ENCODE measurements at places on chromosomes 7 and 10.

GRCh38 chr10:89204621-89205185 lies 2.4 kb downstream of the CH25H start:
- no peaks in the 10 kb centered on the region for H3K4me1 ChIP-seq
- peaks cover 22% of the 10 kb centered on the region for H3K27me3 ChIP-seq
- no peak for DNase-seq
- H3K4me3 ChIP-seq: no peak overlapping the region

GRCh38 chr10:74738985-74739567 lies 87.3 kb upstream of the KAT6B start:
- peak; percentile 97 for DNase-seq
- no peaks in the 10 kb centered on the region for H3K27me3 ChIP-seq
- H3K4me1 ChIP-seq: peaks cover 32% of the 10 kb centered on the region
- no peak overlapping the region for H3K27ac ChIP-seq
- no peaks in the 10 kb centered on the region for H3K36me3 ChIP-seq

DNA sequence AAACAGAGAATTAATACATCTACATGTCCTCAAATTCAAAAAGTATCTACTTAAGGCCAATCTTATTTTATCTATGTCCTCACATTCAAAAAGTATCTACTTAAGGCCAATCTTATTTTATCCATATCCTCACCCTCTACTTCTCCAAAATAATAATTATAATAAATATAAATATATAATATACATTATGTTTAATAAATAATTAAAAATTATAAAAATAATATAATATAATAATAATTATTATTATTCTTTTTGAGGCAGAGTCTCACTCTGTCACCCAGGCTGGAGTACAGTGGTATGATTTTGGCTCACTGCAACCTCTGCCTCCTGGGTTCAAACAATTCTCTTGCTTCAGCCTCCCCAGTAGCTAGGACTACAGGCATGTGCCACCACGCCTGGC lies 784.9 kb downstream of the DNAJB9 start:
- no peaks in the 10 kb centered on the region for H3K27me3 ChIP-seq
- no peak overlapping the region for H3K27ac ChIP-seq
- H3K4me1 ChIP-seq: no peaks in the 10 kb centered on the region
- no peaks in the 10 kb centered on the region for H3K36me3 ChIP-seq
- no peak overlapping the region for H3K4me3 ChIP-seq
- no peak for DNase-seq

DNA sequence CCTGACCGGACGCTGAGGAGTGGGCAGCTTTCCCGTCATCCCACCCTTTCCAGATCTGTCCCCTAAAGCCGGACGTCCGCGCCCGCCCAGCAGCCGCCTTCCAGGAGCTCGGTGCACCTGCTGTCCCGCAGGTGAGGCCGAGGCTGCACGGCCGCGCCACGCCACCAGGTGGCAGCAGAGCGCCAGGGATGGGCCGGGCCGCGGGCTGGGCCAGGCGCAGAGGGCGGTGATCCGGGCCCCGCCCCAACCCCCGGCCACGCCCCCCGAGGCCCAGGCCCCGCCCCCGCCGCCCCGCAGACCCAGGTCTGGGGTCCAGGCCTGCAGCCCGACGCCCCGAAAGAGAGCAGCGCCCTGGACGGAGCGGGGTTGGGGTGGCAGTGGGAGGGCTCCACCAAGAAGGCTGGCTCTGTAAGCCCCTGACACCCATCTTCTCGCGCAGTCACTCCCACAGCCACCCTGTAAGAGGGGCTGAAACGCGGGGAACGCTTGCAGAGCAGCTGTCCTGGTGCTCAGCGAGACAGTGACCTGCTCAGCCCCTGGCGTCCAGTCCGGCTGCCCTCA lies 32.2 kb downstream of the FOXL3 start:
- H3K4me1 ChIP-seq: peaks cover 2% of the 10 kb centered on the region
- no peak overlapping the region for H3K4me3 ChIP-seq
- DNase-seq: peak; percentile 50
- H3K27me3 ChIP-seq: peaks cover 7% of the 10 kb centered on the region

DNA sequence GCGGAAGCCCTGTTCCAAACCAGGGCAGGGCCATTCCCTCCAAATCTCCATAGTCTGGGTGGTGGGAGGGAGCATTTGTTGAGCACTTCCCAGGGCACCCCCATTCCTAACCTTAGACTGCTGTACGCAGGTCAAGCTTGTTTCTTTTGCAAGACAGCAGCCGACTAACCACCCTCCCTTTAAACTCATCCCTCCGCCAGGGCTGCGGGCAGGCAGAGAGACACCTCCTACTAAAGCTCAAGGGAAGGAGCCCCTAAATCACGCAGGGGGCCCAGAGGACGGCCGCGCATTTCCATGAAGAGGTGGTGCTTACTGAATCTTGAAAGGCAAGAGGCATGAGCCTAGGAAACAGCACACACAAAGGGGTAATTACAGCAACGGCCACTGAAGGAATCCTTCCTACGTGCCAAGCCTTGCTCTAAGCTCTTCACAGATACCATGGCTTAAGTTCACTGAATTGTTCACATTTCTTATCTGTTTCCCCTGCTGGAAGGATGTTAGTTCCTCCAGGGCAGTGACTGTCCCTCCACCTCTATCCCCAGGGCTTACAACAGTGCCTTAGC lies 90.0 kb downstream of the PROSER2 start:
- no peak overlapping the region for H3K27ac ChIP-seq
- no peaks in the 10 kb centered on the region for H3K27me3 ChIP-seq
- DNase-seq: no peak
- no peak overlapping the region for H3K4me3 ChIP-seq
- H3K36me3 ChIP-seq: no peaks in the 10 kb centered on the region
- H3K4me1 ChIP-seq: no peaks in the 10 kb centered on the region

- H3K27me3 ChIP-seq: no peaks in the 10 kb centered on the region
- no peaks in the 10 kb centered on the region for H3K4me1 ChIP-seq
- no peak for DNase-seq
- H3K36me3 ChIP-seq: no peaks in the 10 kb centered on the region
- H3K27ac ChIP-seq: no peak overlapping the region
Measured at GRCh38 chr10:83961620-83962019, 177.7 kb upstream of the GHITM start.

Measured in common myeloid progenitor, CD34-positive (primary cell).